ENCODE measurements at places on chromosomes 6 and 20. TPM values are rescaled to one million over a fixed set of nuclear protein-coding genes. Genes with fewer than 3 reads are reported as not detected.
A peak's percentile ranks its signal among the peaks of the same experiment; 100 is the strongest.

DNA sequence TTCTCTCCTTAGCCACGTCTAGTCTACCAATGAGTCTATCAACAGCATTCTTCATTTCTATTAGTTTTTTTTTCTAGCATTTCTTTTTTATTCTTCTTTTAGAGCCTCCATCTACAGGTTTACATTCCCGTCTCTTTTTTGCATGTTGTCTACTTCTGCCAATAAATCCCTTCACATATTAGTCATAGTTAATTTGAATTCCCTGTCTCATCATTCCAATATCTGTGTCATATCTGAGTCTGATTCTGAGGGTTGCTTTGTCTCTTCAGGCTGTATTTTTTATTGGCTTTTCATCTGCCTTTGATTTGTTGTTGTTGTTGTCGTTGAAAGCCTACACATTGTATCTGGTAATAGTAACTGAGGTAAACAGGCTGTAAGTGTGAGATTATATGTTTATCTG, 104.6 kb downstream of the HMGCLL1 start:
- no peak for DNase-seq

GRCh38 chr20:41247523-41248367, 69.8 kb downstream of the ZHX3 start:
- no peak for DNase-seq

Gene DEFB112
- not detected for total RNA-seq

DNA sequence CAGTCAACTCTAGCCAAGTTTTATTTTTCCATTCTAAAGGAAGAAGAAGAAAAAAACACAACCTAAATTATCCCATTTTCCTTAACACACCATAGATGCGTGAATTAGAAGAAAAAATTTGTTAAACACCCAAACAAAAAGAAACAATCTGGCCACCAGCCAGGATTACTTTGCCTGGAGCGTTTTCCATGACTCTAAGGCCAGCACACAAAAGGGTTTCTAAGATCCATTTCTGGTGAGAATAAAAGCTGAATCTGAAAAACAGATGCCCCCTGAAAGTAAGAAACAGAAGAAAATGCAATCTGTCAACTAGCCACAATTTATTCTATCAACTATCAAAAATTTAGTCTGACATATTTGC, 267.2 kb upstream of the SULF2 start:
- no peak for DNase-seq

Gene DLK2
- not detected for total RNA-seq

GRCh38 chr6:132683543-132683942, 24.6 kb upstream of the TAAR1 start:
- DNase-seq: no peak

Gene ADRM1
- 64.2 TPM for total RNA-seq

DNA sequence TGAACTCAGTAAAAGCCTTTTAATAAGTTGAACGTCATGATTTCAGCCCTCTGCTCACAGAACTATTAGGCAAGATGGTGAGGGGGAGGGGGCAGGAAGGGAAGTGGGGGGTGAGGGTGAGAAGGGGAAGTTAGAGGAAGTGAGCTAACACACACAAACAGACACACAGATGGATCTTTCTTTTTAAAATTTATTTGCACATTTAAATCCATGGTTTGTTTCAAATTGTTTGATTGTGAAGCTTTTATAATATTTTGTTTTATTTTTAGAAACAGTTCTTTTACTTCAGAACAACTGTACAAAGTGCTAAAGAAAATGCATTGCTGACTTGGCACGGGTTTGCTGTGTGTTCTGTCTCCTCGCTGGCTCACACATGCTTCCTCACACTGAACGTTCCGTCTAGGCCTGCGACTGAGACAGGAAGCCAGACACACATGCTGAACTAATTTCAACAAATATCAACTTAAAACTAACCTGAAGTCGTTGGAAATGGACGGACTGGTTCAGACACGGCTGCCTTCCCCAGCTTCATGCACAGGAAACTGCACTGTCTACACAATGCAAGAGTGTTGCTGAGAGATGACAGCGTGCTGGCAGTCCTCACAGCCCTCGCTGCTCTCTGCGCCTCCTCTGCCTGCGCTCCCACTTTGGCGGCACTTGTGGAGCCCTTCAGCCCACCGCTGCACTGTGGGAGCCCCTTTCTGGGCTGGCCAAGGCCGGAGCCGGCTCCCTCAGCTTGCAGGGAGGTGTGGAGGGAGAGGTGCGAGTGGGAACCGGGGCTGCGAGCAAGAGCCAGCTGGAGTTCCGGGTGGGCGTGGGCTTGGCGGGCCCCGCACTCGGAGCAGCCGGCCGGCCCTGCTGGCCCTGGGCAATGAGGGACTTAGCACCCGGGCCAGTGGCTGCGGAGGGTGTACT, 8.1 kb upstream of the ZBP1 start:
- DNase-seq: peak; percentile 82

- no peak for DNase-seq
These were observed 257.7 kb upstream of the MARCKS start for GRCh38 chr6:113599444-113599843.

- no peak for DNase-seq
These were observed 367 bp downstream of the C6orf62 start for GRCh38 chr6:24718449-24719124.

DNA sequence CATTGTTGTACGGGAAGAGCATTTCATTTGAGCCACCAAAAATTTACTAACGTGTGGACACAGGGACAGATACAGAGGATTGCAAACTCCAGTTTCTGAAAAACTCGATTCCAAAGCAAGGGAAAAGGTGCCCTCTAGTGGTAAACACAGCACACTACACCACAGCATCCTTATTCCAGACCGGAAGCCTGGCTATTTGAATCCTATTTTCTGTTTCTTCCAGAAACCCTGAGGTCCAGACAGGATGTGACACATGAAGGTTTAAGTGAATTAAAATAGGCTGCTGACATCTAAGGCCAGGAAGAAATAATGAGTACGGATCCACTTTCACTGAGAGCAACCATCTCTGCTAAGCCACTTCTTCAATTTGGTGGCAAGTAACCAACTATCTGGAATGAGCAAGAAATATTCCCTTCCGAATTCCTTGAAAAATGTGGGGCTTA, 31.8 kb upstream of the GMPR start:
- peak; percentile 71 for DNase-seq
